ENCODE measurements at places on chromosomes 5 and 9.

GRCh38 chr9:111516061-111516465, 8.9 kb upstream of the ZNF483 start:
- DNase-seq = peak; percentile 3

DNA sequence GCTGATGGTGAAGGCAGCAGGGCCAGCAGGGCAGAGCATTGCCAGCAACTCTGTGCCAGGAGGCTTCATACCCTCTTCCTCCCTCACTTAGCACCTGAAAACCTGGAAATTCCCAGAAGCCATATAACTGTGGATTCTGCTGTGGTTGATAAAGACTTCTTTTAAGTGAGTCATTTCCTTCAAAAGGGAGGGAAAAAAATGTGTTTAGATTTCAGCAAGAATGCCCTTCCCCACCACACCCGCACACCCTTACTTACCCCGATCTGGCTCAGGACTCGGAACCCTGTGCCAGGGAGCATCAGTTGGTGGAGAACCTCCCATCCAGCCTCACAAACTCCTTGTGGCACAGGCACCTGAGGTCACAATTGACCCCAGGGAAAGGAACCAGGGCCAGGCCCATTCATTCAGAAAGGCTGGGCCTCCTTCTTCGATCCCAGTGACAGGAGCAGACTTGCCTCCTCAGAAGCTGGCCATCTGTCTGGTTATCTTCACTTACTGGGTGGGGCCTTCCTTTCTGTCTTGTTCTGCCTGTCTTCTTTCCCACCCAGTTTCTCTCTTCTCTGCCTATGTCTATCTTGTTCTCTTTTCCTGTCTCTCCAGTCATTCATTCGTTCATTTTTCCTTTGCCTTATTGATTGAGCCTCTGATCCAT, 62.6 kb downstream of the PLAC8L1 start:
- DNase-seq = no peak

DNA sequence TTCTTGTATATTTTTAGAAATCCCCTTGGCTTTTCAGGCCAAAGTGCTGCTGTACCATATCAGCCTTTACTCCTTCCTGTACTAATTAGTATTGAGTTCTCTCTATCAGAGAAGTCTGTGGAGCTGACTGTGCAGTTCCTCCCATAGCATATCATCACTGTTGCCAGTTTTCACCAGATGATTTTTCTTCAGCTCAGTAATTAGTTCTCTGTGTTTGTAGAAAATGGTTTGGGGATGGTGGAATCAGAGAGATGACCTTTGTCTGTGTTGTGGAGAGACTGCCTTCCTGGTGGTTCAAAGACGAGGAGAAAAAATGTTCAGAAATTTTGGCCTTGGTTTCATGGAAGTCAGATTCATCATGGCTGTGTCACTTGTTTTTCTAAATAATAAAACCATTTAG, 227.5 kb upstream of the ACTBL2 start:
- no peak for DNase-seq

- no peak for DNase-seq
These were observed 128.1 kb upstream of the FAM174A start for GRCh38 chr5:100407053-100407452.

- DNase-seq = peak; percentile 17
These were observed 69.6 kb downstream of the DAB2IP start for GRCh38 chr9:121721058-121721350.

Measured in lung microvascular endothelial cell (primary cell).